Astrocyte of the spinal cord (primary cell): ENCODE measurements at places on chromosomes 13 and 19.

- no peak for DNase-seq
These were observed 550.5 kb downstream of the IRS2 start for GRCh38 chr13:109235901-109236300.

DNA sequence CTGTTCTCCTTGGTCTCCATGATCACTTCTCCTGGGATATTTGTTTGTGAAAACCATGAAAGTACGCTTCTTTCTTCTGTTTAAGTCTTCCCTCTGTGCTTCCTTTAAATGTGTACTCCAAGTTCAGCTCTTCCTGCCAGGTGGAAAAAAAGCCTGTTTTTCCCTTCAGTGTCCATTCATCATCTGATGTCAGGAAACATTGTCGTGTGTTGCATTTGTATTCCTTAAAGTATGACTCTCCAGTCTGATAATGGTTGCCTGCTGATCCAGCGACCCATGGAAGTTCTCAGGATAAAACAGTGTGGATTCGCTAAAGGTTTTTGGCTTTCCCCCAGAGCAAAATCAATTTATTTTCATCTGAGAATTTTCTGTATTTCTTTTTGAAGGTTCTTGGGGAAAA is 22.3 kb downstream of the SACS start:
- DNase-seq = no peak

GRCh38 chr13:113534236-113534860 is 43.8 kb upstream of the DCUN1D2 start:
- DNase-seq = no peak

- DNase-seq = no peak
These were observed 13.2 kb downstream of the LCP1 start for GRCh38 chr13:46168783-46169182.

DNA sequence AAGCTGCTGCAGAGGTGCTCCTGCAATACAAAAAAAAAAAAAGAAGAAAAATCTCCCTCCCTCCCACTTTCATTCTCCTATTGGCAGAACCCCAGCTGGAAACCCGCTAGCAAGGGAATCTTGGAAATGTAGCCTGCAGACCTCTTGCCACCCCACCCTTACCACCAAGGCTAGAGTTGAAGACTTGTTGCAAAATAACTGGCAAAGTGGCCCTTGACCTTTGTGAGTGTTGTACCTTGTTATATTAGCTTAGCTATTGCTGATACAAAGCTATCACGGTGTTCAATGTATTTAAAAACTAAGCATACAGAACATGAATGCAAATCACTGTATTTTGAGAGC is 57.5 kb upstream of the KCTD4 start:
- peak; percentile 17 for DNase-seq

DNA sequence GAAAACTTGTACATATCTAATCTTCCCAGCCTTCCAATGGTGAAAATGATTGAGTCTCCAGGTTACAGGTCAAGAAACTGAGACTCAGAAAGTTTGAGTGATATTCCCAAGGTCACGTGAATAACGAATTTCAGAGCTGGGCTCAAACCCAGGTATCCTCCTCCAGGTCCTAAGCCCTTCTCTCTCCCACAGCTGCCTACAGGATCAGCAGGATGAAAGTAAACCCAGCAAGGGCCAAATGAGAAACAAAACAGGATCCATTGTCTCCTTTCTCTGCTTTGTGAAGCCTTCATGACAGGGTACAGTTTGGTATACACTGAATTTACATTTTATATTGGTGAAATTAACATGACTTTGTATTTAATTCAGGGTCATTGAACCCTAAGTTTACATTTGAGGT is 208.1 kb downstream of the RBM26 start:
- DNase-seq = no peak

- DNase-seq = no peak
These were observed 98.6 kb downstream of the IRS2 start for GRCh38 chr13:109687559-109688448.

DNA sequence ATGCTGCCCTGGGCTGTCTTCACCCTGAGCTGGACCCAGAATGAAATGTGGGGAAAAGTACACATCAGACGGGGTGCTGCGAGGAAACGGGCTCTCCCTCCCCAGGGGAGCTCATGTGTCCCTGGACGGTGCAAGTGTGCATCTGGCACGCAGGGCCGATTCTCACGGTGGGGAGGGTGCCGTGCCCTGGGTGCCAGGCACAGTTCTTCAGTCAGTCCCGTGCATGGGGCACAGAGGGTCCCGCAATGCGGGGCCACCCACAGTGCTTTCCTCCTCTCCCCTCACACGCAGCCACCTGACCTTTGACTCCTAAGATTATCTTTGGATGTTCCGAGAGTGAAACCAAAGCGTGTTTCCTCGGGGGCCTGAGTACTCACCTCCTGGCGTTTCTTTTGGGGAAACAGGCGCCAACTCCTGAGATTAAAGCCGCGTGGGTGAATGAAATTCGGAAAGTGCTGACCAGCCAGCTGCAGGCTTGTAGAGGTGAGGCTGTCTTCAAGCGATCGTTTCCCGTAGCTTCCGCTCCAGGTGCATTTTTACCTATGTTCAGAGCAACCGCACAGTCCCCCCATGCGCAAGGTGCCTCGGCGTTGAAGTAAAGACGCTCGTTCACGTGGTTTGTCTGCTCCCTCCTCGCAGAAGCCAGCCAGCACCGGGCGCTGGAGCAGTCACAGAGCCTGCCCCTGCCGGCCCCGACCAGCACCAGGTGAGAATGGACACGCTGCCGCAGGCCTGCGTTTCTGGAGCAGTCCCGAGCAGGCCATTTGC is 17.5 kb upstream of the F7 start:
- DNase-seq = no peak

DNA sequence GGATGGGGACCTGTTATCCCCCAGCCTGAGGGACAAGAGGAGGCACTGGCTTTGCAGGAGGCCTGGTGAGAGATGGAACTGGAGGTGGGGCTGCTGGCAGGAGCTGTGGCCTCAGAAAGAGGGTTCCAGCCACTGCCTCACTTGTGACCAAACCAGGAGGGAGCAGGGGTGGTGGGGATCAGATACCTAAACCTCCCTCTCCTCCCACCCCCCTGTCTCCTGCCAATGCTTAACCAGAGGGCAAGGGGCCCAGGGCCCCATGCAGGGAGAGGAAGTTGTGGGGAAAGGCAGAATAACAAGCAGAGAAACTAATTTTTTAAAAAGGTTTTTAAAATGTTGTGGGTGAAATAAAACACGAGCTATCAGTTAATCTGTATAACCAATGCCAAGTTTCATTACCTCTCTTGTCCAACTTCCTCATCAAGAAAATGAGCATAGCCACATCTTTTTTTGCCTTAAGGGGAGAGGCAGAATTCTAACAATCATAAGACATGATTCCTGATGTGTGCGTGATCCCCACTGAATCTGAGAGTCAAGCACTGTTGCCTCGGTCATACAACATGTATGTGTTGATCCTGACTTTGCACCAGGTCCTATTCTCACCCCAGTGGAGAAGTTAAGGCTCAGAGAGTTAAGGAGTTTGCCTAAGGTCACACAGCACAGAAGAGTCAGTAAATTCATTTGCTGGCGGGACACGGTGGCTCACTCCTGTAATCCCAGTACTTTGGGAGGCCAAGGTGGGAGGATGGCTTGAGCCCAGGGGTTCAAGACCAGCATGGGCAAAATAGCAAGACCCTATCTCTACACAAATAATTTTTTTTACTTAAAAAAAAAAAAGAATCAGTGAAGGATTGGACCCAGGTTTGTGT is 12.9 kb downstream of the FXYD5 start:
- DNase-seq = no peak

- no peak for DNase-seq
These were observed 5.4 kb upstream of the OLFM4 start for GRCh38 chr13:53023246-53023645.

GRCh38 chr13:50152655-50153309 is 137.5 kb downstream of the KCNRG start:
- DNase-seq = no peak

DNA sequence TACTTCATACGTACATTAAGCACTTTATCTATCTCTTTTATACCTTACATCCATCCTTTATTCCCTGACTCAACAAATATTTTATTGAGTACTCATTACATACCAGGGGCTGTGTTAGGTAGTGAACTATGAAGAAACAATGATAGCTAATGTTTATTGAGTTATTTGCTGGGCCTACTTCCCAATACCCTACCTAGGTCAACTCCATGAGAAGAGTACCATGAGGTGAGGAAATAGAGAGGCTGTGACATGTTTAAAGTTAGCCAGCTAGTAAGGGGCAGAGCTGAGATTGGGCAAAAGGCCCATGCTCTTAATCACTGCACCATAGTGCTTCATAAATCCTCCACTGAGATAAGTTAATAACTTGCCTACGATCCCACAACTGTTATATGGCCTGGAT is 79.9 kb downstream of the FREM2 start:
- DNase-seq = no peak

DNA sequence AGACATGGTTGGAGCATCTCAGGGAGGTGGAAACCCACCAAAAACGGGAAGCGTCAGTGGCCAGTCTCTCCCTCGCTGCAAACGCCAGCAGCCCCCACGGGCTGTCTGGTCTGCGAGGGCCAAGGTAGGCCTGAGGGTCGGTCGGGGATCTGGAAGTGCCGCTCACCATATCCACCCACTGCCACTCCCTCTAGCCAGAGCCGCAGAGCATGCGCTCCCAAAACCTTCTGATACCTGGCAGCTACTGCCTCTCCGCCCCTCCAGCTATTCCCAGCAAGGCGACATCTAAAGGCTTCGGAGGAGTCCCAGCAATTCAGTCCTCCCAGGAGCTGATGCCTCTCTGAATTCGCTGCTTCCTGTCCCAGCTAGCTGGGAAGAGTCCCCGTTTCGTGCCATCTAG is 4.4 kb upstream of the FKRP start:
- DNase-seq = no peak

- DNase-seq = no peak
These were observed 997 bp upstream of the GPC6 start for GRCh38 chr13:93225610-93226009.

GRCh38 chr13:47843005-47843404 is 158.1 kb downstream of the SUCLA2 start:
- DNase-seq = no peak
